ENCODE measurements at places on chromosomes 6 and 20. TPM values are rescaled to one million over a fixed set of nuclear protein-coding genes. Genes with fewer than 3 reads are reported as not detected.

Gene FRK
- total RNA-seq = 0.02 TPM

Gene SLC17A1
- 0.15 TPM for total RNA-seq

Gene DLGAP4
- total RNA-seq = 51.8 TPM

Gene SLC22A16
- not detected for total RNA-seq

Gene TREML2
- total RNA-seq = 23.3 TPM

Gene MLIP
- not detected for total RNA-seq

Gene KCNK17
- total RNA-seq = not detected

Gene TPBG
- total RNA-seq = not detected

Gene SLC35F1
- not detected for total RNA-seq

Gene LPA
- total RNA-seq = 0.02 TPM

Gene DAAM2
- total RNA-seq = not detected

Gene TNFAIP3
- 184 TPM for total RNA-seq

Gene FAM229B
- 1.1 TPM for total RNA-seq

Gene PEX3
- 17.2 TPM for total RNA-seq

Gene DEF6
- 220 TPM for total RNA-seq

Gene F13A1
- not detected for total RNA-seq

Gene TREM2
- not detected for total RNA-seq

Gene PNLDC1
- total RNA-seq = 0.74 TPM

Gene ROMO1
- total RNA-seq = 86.0 TPM

Gene POPDC3
- not detected for total RNA-seq

Gene THBS2
- total RNA-seq = not detected

Gene TGM2
- total RNA-seq = 1.6 TPM

Gene COL20A1
- not detected for total RNA-seq

Gene BLOC1S5
- total RNA-seq = 16.6 TPM

Gene CD93
- total RNA-seq = 5.5 TPM

Gene USP49
- 6.7 TPM for total RNA-seq

Gene FLRT3
- not detected for total RNA-seq

Gene GNRH2
- total RNA-seq = 1.3 TPM

Gene ZKSCAN8
- total RNA-seq = 19.6 TPM

Gene SLC17A9
- 2.5 TPM for total RNA-seq
